ENCODE measurements at places on chromosomes 1 and 21.

DNA sequence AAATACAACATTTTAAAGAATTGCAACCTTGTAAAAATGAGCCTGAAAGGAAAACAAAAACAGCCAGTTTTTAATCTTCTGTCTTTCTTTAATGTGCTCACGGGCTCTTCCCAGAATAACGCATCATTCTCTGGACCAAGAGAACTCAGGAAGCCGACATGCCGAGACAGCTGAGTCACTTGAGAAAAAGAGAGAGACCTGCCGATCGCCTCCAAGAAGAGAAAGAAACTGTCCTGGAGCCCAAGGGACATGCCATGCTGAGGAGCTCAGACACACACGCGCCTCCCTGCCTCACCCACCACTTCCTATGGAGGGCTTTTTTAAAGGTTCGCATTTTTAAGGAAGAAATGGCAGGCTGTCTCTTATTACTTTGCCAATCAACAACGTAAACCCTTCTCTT lies 176.4 kb downstream of the ZNF281 start:
- DNase-seq, result no peak

GRCh38 chr1:15173863-15174614 lies 20.5 kb downstream of the TMEM51 start:
- no peak for DNase-seq

DNA sequence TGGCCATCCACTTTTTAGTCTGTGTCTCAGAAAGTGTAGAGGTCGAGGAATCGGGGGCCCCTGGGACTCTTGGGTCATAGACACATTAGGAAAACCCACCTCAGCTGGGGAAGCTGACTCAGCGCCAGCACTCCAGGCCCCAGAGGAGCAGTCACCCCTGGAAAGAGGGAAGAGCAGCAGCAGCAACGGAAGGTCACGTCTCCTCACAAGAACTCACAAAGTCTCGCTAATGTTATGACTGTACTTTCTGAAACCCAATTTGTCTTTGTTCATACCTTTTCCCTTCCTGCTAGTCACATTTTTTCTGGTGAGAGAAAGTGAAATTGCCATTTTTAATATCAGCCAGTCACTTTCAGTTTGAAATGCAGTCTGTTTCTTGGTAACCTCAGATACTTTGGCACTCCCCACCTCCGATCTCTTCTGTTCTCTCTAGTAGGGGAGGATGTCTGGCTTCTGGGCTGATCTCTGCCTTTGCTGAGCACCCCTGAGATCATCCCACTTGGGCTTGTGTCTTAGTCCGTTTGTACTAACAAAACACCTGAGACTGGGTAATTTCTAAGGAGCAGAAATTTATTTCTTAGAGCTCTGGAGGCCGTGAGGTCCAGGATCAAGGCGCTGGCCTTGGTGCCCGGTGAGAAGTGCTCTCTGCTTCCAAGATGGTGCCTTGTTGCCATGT lies 6.0 kb upstream of the NLRP3 start:
- DNase-seq, result peak; percentile 66

DNA sequence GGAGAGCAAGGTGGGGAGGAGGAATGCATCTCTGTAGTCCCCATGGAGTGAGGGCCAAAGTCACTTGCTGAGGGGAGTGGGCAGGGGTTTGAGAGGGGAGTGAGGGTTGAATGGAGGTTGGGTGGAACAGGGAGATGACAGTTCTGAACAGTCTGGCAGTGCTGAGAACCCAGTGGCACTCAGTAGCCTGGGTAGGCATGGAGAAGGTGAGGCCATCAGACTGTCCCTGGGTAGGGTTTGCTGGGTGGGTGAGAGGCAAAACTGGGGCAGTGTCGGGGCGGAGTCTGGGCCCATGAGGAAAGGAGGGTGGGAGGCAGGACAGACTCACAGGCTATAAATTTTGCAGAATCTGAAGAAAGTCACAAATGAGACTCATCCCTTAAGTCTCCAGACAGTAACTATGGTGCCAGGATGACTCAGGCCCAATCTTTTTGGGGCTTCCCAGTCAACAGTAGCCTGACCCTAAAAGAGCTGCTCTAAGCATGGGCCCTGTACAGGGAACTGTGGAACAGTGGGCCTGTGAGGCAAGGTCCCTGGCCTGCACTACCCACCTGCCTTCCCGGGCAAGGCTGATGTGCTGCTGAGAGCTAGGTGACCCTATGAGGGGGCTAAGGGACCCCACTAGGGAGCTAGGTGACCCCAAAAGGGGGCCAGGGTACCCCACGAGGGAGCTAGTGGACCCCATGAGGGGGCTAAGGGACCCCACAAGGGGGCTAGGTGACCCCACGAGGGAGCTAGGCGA lies 51.0 kb upstream of the DMRTB1 start:
- DNase-seq, result no peak

GRCh38 chr1:152458384-152459185 lies 44.5 kb upstream of the CRNN start:
- peak; percentile 84 for DNase-seq

GRCh38 chr1:161407451-161407985 lies 39.8 kb upstream of the CFAP126 start:
- DNase-seq, result no peak

DNA sequence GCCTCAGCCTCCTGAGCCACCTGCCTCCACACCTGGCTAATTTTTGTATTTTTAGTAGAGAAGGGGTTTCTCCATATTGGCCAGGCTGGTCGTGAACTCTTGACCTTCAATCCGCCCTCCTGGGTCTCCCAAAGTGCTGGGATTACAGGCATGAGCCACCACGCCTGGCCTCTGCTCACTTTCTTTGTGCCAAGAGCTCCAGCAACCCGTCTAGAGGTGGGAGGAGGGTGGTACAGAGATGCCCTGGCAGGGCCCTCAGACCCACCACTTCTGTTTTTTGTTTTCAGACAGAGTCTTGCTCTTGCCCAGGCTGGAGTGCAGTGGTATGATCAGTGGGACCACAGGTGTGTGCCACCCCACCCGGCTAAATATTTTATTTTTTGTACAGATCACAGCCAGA lies 6.9 kb upstream of the SYNC start:
- DNase-seq, result no peak

Measured in stimulated activated CD4-positive, alpha-beta T cell treated with anti-CD3 and anti-CD28 coated beads, Interleukin-15, amount 100 ng/mL, for 24 hours (primary cell).